Lung microvascular endothelial cell (primary cell): ENCODE measurements at places on chromosomes 13 and 19.

GRCh38 chr19:35199481-35199880 is 29.1 kb downstream of the FAM187B start:
- DNase-seq: no peak

DNA sequence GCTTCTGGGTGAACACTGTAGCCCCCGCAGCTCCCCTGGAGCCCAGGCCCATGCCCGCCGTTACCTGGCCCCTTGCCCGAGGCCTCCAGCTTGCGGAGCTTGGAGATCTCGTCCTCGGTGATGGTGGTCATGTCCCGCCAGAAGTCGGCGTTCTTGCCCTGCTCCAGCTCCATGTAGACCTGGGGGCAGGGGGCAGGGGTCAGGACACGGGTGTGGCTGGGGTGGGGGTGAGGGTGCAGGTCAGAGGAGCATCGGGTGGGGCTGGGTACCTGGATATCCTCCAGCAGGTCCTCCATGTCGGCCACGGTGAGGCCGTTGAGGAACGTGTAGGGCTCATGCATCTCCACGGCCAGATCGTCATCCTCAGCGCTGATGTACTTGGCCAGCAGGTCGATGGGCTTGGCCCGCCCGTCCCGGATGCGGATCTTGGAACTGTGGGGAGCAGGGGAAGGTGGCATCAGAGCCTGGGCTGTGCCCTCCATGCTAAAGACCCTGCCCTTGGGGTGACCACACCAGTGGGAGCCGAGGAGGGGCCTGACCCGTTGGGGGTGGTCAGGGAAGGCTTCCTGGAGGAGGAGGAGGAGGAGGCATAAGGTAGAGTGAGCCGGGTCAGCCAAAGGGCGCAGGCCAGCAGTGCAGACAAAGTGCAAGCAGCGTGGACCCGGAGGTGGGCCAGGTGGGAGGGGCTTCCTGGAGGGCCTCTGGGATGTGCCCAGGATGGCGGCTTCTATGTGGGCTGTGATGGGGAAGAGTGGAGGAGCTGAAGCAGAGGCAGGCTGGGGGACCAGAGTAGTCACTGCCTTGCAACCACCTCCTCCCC is 7.6 kb downstream of the CACTIN start:
- DNase-seq: no peak

DNA sequence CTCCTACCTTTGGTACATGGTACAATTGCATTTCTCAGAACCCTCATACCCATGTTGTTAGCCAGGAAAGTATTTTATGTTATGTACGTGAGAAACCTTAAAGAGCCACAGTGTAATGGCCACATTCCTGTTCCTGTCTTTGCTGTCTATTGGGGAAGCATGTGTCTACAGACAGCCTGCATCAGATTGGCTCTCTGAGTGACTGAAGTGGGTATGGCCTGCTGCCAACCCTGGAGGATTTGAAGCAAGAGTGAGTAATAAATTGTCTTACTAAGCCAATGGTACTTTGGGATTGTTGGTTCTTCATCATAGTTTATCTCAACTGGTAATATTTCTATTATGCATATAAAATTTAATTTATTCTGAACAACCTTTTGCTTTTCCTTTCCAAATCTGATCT is 574.1 kb downstream of the LMO7 start:
- DNase-seq: no peak

- DNase-seq: peak; percentile 67
Measured at GRCh38 chr19:12779162-12779993, 4.0 kb upstream of the HOOK2 start.

DNA sequence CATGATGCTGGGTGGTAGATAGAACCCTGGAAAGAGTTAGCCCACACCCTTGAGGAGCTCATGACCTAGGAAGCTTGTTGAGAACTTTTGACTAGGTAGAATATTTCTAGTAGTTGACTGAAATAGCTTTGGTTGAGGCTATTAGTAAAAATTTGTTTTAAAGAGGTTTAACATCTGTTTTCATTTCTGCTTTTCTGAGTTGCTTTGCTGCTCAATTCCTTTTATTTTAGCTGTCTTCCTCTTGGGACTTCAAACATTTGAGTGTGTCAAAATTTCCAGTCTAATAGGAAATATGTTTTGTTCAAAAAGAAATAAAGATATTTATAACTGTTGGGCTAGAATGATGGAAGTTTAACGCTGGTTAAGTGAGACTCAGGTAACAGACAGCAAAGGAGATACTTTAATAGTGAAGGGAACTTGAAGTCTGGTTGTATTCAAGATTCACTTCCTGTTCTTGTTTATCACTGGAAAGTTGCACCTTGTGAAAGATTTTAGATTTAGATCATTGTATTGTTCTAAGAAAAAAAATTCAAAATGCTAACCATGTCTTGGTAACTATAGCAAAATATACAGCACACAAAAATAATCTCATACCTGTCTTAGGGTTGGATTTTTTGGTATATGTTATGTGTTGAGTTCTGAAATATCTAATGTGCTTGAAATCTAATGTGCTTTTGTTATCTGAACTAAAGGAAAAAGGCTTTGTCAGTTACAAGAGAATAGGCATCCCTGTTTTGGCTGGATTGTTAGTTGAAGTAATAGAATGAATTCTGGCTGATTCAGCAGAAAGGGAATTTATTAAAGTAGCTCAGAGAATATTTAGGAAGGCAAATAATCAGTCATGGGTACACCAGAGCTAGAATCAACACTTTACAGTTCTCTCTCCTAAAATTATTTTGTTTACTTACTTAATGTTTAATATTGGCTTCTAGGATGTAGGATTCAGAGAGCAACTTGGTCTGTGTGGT is 24.4 kb upstream of the GPR18 start:
- DNase-seq: no peak

DNA sequence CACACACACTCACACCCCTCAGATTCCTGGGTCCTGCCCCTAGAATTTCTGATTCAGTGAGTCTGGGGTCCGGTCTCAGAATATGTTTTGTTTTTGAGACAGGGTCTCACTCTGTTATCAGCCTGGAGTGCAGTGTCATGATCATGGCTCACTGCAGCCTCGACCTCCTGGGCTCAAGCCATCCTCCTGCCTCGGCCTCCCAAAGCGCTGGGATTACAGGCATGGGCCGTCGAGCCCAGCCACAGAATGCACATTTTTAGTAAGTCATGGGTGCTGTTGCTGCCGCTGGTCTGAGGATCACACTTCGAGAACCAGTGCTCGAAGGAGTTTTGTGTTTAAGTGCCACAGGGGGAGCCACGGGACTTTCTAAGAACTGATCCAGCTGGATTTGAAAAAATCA is 22.1 kb upstream of the TNFSF14 start:
- DNase-seq: no peak

GRCh38 chr19:31717269-31717923 is 368.2 kb upstream of the TSHZ3 start:
- DNase-seq: no peak

GRCh38 chr19:14556662-14557188 is 15.1 kb downstream of the NDUFB7 start:
- DNase-seq: peak; percentile 88

DNA sequence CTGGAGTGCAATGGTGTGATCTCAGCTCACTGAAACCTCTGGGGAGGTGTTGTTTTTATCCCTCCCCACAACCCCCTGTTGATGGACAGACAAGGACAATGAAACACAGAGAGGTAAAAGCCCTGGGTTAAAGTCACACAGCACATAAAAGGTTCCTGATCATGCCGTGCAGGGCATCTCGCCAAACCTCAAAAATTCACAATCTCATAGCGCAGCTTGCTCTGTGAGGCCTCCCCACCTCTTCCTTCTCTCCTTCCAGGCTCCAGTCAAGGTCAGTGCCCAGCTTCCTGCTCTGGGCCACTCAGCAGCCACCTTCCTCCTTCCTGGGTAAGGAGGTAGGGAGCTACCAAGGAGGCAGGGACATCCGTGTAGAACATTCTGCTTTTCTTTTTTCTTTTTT is 2.3 kb downstream of the FUT2 start:
- peak; percentile 54 for DNase-seq

DNA sequence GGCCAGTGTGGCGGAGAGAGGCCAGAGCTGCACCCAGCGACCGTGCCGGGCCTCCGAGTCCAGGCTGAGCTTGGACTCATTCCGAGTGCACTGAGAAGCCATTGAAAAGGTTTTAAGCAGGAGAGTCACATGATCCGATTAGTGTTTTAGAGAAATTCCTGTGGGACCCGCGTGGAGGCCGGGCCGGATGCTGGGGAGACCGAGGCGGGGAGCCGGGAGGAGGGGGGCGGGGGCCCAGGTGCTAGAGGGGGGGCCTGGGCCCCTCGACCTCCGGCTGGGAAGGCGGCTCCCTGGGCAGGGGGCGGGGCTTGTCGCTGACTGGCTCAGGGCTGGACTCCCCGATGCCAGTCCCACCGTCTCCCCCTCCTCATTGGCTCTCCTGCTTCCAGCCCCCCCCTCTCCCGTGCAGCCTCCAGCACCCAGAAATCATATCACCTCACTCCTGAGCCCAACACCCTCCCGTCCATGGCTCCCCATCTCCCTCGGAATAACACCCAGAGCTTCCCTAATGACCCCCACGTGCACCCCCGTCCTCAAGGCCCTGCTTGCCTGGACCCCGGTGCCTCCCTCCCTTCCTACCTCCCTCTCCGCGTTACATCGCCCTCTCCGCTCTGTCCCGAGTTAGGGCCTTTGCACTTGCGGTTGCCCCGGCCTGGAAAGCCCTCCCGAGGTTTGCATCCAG is 5.2 kb upstream of the ZNF579 start:
- peak; percentile 54 for DNase-seq

- no peak for DNase-seq
Measured at GRCh38 chr13:100147825-100148224, 58.9 kb downstream of the PCCA start.

DNA sequence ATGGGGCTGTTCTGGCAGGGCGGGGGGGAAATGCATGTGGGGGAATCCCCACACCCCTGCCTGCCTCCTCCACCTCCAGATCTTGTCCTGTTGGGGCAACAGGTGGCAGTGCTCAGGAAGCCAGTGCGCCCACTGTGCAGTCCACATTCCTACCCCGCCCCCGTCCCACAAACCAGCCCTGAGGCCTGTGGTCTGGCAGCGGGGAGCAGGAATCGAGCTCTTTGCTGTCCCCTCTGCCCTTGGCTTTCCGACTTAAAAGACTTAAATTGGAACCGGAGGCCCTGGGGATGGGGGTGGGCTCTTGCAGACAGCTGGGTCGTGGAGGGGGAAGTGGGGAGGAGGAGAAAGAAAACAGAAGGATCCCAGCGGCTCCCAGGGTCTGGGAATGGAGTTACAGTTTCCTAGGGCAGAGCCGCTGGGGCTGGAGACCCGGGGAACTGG is 4.3 kb downstream of the NANOS3 start:
- DNase-seq: no peak

- DNase-seq: no peak
Measured at GRCh38 chr13:113635709-113636108, 22.3 kb downstream of the ATP4B start.

GRCh38 chr13:50701469-50701868 is 142.0 kb downstream of the DLEU7 start:
- DNase-seq: no peak

DNA sequence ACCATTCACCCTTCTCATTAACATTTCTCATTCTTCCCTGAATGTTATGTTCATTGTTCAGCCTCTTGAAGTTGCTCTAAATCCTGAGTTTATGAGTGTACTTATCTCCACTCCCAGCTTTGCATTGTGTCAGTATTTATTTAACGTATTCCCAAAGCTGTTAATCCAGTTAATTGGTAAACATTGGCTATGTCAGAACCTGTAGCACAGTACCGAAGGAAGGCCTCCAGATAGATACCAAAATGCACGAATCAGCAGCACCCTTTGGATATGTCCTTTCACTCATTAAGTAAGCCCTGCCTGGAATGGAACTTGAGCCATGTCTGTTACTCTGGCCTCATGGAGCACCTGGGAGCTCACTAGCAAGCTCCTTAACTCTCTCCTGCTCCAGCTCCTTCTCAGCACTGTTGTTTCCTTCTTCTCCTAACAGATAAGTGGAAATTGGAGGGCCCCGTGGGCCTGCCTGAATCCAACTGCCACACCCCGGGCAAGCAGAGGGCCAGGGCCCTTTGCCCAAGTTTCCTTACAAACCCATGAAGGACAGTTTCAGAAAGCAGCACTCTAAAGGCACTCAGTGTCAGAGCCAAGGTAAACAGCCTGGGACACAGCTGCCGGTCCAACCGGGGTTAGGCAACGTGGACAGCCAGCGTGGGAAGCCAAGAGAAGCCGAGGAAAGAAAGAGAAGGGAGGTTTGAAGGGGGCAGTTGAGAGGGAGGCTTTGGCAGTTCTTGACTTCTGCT is 155.0 kb upstream of the SERP2 start:
- peak; percentile 56 for DNase-seq

DNA sequence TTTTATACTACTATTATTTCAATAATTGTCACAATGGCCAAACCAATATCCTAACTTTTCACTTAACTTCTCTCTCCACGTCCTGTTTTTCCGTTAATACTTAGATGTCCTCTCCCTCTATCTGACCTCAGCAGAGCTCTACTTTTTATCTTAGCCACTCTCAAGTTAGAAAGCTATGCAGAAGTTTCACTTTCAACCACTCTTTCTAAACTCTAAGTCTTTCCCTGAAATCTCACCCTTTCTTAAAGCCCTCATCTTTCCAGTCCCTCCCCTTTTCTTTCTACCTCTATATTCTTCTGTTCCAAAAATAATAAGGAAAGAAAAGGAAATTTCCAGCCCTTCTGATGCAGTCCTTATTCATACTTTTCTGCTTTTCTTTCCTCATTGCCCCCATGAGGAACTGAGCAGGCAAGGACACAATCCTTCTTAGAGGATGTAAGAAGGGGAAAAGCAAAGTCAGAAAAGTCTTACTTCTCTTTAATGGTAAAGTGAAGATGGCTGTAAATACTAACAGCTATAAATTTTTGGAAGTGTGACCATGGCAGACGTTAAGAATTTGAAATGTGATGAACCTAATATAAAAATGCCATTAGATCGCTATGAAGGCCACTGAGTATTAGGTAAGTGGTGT is 23.0 kb downstream of the FAM216B start:
- no peak for DNase-seq

DNA sequence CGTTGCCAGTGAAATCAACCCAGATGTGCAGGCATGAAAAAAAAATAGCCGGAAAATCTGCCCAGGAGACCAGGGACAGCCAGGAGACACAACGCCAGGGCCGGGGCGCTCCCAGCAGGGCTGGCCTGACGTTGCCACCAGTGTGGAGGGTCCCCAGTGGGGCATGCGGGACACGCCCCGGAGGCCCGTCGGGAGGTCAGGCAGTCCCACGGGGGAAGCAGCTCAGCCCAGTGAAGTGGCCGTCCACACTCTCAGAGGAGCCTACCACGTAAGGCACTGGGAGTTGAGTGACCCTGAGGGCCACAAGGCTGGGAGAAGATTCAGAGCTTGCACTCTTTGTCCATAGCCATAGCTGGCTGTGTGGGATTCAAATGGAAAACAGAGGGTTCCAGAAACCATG is 53.2 kb upstream of the GAS6 start:
- no peak for DNase-seq

GRCh38 chr13:45674908-45675307 is 27.2 kb upstream of the CBY2 start:
- peak; percentile 18 for DNase-seq
